ENCODE measurements at places on chromosomes 16 and 17.

- DNase-seq: no peak
Observed at GRCh38 chr16:17404941-17405689, 65.6 kb downstream of the XYLT1 start.

GRCh38 chr17:64020056-64020766 lies at the start of gene ICAM2:
TSS of gene ICAM2 (minus strand) at chr17:64020633. CDS start at chr17:64006691, 13,942 bp downstream.
- DNase-seq: no peak

- DNase-seq: no peak
Observed at GRCh38 chr16:58371841-58372240, 20.4 kb upstream of the GINS3 start.

DNA sequence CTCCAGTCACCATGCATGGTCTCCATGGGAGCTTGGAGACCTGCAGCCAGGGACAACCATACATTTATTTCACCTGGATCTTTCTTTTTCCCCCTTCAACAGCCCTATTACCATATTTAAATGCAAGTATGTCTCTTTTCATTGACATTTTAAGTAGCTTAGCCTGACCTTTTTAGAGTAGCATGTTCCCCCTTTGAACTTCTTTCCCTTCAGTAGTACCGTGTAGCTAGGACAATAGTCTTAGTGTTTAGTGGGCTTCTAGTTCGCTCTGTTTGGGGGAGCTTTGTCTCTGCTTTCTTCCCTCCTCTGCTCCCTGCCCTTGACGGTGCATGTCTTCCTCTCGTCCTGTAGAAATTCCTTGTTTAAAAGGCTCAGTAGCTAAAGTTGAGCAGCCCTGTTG lies 94.6 kb downstream of the CCDC182 start:
- DNase-seq: no peak

- DNase-seq: no peak
Observed at GRCh38 chr17:76497979-76498875, 3.0 kb downstream of the RHBDF2 start.

DNA sequence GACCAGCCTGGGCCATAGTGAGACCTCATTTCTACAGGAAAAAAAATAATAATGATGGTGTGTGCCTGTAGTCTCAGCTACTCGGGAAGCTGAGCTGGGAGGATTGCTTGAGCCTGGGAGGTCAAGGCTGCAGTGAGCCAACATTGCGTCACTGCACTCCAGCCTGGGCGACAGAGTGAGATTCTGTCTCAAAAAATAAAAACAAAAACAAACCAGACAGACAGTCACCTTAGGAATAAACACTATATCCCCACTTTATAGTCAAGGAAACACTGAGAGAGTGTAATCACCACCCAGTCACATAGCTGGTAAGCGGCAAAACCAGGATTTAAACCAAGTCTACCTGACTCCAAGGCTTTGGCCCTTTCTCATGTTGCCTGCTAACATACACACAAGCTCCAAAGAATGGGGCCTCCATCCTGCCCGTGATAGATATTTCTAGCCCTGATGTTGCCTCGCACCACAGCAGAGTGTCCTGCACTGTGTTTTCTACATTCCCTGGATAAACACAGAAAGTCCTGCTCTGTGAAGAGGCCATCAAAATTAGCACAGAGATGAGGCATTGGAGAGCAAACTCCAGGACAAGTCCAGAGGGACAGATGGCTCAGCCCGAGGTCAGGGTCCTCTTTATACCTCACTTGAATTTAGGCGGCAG lies 66.1 kb upstream of the SMURF2 start:
- DNase-seq: no peak

- no peak for DNase-seq
Observed at GRCh38 chr16:8278031-8278580, 312.2 kb downstream of the TMEM114 start.

DNA sequence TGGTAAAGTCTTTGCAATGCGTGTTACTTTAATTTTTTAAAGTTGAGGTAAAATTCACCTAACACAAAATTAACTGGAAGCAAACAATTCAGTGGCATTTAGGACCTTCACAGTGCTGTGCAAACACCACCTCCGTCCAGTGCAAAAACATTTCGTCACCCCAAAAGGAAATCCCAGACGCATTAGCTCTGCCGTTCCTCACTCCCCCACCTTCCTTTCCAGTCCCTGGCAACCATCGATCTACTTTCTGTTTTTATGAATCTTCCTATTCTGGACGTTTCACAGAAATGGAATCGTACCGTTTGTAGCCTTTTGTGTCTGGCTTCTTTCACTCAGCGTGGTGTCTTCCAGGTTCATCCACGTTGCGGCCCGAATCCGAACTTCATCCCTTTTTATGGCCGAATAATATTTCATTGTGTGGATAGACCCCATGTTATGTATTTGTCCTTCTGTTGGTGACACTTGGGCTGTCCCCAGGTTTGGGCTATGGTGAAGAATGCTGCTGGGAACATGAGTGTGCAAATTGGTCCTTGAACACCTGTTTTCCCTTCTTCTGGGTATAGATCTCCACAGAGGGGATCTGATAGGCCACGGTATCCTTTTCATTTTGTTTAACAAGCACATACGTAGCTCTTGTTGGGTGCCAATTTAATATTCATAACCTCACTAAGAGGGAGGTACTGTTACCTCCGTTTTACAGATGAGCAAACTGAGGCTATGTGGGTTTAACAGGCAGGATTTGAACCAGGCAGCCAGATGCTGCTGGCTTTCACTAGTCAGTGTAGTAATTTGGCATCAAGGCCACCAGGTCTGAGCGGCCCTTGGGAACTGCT lies 232.0 kb upstream of the GSE1 start:
- DNase-seq: no peak

DNA sequence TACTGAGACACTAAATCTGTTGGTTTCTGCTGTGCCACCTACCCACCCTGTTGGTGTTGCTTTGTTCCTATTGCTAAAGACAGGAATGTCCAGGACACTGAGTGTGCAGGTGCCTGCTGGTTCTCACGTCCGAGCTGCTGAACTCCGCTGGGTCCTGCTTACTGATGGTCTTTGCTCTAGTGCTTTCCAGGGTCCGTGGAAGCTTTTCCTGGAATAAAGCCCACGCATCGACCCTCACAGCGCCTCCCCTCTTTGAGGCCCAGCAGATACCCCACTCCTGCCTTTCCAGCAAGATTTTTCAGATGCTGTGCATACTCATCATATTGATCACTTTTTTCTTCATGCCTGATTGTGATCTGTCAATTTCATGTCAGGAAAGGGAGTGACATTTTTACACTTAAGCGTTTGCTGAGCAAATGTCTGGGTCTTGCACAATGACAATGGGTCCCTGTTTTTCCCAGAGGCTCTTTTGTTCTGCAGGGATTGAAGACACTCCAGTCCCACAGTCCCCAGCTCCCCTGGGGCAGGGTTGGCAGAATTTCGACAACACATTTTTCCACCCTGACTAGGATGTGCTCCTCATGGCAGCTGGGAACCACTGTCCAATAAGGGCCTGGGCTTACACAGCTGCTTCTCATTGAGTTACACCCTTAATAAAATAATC lies 14.6 kb downstream of the STH start:
- DNase-seq: no peak

DNA sequence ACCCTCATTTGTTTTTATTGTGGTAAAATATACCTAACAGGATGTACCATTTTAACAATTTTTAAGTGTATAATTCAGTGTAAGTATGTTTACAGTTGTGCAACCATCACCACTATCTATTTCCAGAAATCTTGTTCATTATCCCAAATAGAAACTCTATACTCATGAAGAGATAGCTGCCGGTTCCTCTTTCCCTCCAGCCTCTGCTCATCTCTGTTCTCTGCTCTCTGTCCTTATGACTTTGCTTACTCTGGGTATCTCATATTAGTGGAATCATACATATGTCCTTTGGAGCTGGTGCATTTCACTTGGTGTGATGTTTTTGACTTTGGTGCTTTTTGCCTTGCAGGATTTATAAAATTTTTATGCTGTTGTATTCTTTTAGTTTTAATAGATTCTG lies 19.4 kb downstream of the CYLD start:
- no peak for DNase-seq

- DNase-seq: no peak
Observed at GRCh38 chr17:80584176-80584905, 39.7 kb downstream of the RPTOR start.

DNA sequence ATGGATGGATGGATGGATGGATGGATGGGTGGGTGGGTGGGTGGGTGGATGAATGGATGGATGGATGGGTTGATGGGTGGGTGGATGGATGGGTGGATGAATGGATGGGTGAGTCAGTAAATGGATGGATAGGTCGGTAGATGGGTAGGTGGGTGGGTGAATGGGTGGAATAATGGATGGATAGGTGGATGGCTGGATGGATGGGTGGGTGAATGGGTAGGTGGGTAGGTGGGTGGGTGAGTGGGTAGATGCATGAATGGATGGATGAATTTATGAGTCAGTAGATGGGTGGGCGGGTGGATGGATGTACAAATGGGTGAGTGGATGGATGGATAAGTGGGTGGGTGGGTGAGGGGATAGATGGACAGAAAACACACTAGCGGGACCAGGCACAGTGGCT lies 4.9 kb downstream of the ZG16B start:
- DNase-seq: no peak

- no peak for DNase-seq
Observed at GRCh38 chr17:29004081-29004692, 1.6 kb downstream of the SEZ6 start.

DNA sequence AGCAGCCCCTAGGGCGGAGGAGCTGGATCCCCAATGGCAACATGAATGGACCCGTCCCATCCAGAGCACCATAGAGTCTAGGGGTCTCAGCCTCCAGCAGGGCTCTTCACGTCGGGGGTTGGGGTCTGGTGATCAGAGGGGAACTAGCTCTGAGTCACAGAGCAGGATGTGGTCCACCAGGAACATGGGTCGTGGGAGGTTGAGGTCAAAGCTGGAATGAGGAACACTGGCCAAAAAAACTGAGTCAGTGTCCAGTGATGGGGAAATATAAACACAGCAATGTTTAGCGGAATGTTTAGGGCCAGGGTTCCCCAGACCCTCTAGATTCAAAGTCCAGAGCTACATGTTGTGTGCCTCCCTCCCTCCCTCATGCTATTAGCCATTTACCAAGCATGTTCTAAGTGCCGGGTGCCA lies 79.1 kb upstream of the C16orf82 start:
- no peak for DNase-seq

DNA sequence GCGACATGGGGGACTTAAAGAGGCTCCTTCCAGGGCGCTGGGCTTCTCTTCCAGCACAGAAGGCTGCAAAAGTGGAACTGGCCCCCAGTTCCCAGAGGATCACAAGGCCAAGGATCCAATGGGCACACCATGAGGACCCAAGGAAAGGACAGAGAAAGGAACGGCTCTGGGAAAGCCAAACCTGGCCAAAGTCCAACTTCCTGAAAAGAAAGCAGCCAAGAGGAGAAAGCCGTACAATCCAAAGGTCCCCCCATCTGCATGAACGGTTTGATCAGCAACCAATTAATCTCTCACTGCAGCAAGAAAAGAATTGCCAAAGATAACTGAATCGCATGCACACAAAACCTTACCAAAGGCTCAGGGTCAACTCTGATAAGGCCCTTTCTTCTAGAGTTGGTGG lies 19.8 kb upstream of the ICAM2 start:
- no peak for DNase-seq

DNA sequence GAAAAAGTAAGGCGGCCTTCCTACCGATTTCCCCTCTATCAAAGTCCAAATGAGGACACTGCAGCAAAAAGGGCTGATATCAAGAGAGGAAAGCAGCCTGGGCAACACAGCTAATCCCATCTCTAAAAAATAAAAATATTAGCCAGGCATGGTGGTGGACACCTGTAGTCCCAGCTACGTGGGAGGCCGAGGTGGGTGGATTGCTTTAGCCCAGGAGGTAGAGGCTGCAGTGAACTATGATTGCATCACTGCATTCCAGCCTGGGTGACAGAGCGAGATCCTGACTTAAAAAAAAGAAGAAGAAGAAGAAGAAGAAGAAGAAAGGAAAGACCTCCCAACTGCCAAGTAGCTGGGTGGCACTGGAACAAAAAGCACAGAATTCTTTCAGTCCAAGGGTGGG lies 14.4 kb downstream of the CACNB1 start:
- no peak for DNase-seq

- no peak for DNase-seq
Observed at GRCh38 chr16:74608944-74609343, 2.0 kb upstream of the GLG1 start.

DNA sequence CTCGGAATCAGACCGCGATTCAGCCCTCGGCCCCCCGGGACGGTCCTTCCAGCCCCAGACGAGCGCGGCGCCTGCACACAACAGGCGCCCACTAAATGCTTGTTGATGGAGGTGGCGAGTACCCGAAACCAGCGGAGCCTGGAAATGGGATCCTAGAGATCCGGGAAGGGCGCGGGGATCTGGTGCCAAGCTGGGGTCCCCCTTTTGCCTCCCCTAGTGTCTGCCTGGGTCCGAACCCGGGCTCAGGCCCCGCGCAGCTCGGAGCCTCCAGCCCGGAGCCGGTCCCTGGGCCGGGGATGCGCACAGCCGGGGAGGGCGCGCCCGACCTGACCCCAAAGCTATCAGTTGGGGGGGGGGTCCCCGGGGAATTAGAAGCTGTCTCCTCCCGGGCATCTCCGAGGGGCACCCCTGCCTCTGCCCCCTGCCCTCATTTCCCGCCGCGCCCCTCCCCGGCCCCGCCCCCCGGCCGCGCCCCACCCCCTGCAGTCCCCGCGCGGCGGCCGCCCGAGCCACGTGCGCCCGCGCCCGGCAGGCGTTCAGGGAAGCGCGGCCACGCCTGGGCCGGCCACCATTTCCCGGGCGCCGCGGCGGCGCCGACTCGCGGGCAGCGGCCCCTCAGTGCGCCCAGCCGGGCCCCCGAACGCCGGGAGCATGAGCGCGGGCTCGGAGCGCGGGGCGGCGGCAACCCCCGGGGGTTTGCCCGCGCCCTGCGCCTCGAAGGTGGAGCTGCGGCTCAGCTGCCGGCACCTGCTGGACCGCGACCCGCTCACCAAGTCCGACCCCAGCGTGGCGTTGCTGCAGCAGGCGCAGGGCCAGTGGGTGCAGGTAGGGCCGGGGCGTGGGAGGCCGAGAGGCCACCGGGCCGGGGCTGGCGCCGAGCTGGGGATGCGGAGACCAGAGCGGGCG lies at the start of gene CPNE7:
TSS of gene CPNE7 (plus strand) at position 512 of the 906 bp plus-strand sequence. CDS start at position 652, 140 bp downstream.
- DNase-seq: no peak

DNA sequence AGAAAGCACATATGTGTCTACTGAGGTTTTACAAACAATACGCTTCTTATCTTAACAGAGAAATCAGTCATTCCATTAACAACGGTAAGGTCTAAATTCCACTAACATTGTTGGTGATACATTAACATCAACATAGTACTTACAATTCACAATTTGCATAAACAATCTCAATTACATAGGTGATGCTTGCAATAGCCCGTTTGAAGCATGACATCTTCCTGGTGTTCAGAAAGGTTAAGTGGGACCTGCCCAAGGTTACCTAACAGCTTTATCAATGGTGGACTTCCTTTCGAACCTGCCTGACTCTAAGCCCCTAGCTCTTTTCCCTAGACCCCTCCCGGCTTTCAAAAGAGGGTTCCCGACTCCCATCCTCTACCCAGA lies 699 bp downstream of the FAM222B start:
- no peak for DNase-seq

- DNase-seq: no peak
Observed at GRCh38 chr16:50499254-50499653, 48.9 kb upstream of the NKD1 start.
